SJCRH30 (cell line): ENCODE measurements at places on chromosomes 1 and 21. TPM values are rescaled to one million over a fixed set of nuclear protein-coding genes. Genes with fewer than 3 reads are reported as not detected.
A peak's percentile ranks its signal among the peaks of the same experiment; 100 is the strongest.

Gene S100A7
- total RNA-seq = not detected in 2 replicates

DNA sequence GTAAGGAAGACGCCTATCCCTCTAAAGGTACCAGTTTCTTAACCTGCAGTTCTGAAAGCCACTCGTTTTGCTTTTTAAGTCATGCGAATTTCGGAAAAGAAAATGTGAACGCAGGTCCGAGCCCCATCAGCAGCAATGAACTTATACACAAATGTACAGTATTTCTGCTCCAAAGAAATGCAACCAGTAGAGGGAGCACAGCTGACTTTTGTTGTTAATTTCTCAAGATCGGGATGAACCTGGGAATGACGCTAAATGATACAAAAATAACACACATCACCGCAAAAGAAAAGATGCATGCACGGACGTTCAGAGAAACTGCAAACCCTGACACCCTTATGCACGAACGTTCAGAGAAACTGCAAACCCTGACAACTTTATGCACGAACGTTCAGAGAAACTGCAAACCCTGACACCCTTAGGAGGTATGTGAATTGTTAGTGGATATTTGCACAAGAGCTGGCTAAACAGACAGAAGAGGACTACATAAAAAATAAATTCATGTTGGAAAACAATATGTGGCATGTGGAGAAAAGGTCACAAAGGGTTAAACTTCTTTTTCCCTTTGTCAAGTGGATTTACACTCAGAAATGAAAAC, 3.5 kb upstream of the TIAM1 start:
- no peaks in the 10 kb centered on the region for H3K27me3 ChIP-seq
- DNase-seq = peak; percentile 36
- H3K4me1 ChIP-seq = no peaks in the 10 kb centered on the region
- no peak overlapping the region for H3K27ac ChIP-seq
- H3K36me3 ChIP-seq = no peaks in the 10 kb centered on the region

Gene NSL1
- total RNA-seq = 72.1 and 76.7 TPM in 2 replicates

- no peaks in the 10 kb centered on the region for H3K27me3 ChIP-seq
- H3K27ac ChIP-seq = no peak overlapping the region
- DNase-seq = peak; percentile 58
- H3K36me3 ChIP-seq = no peaks in the 10 kb centered on the region
Measured at GRCh38 chr1:228935855-228936727, 200.8 kb downstream of the RHOU start.

GRCh38 chr1:156760092-156760795, 7.1 kb upstream of the PRCC start:
- no peaks in the 10 kb centered on the region for H3K36me3 ChIP-seq
- H3K27me3 ChIP-seq = no peaks in the 10 kb centered on the region
- DNase-seq = no peak
- H3K4me3 ChIP-seq = no peak overlapping the region
- peaks cover 10% of the 10 kb centered on the region for H3K4me1 ChIP-seq
- no peak overlapping the region for H3K27ac ChIP-seq
